ENCODE measurements at places on chromosomes 16 and 17.
A peak's percentile ranks its signal among the peaks of the same experiment; 100 is the strongest.

DNA sequence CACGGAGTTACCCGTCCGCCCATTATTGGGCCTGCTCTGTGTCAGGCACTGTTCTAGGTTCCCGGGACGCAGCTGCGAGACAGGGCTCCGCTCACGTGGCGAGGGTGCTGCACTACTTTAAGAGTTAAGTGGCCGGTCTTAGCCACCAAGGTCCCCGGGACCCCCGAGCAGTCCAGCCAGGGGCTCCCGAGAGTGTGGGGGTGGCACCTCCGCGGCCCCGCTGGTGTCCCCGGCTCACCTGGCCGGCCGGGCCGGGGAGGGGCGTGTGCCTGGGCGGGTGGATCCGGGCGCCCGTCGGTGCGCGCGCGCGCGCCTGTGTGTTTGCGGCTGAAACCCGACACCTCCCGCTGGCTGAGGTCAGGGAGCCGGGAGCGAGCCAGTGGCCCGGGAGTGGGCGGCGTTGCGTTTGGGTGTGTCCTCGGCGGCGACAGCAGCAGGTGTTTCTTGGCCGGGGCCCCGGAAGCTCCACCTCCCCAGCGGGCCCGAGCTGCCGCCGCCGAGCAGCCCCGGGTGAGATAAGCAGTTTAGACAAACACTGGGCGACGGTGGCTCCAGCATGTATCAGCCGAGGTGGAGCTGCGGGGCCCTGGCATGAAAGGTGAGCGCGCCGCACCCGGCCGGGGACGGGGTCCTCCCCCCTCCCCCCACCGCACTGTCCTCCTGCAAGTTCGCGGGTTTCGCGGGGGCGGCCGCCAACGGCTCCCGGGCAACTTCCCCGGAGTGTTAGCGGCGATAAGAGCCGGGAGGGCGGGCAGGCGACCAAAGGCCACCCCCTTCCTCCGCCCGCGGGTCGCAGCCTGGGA, at the start of gene GSE1:
TSS of gene GSE1 (plus strand) at position 522 of the 803 bp plus-strand sequence. CDS start at position 592, 70 bp downstream.
- DNase-seq: peak; percentile 63

DNA sequence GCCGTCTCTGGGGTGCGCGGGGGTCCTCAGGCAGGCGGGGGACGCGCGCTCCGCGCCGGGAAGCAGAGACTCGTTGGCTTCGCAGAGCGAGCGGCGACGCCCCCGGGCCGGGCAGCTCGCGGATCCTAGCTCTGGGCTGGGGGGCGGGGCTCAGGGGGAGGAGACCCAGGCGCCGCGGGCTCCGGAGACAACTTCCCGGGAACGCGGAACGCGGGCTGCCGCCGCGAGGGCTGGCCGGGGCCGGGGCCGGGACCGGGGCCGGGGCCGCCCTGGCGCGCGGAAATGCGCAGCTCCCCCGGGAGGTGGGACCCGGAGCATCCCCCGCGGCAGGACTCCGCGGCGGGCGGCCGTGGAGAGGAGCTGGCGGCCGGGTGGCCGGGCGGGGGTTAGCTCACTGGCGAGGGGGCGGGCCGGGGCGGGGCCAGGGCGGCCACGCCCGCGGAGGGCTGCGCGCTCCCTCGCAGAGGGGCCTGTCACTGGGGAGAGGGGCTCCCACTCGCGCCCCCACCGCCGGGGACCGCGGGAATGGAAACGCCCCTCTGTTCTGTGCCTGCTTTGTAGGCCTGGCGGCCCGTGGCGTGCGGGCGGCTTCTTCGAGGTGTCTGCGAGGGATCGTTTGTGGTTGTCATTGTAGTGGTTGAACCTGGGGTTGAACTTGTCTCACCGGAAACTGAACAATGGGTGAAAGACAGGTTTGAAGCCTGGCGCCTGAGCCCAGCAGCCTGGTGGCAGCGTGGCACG, at the start of gene GAS7:
TSS of gene GAS7 (minus strand) at position 98 of the 741 bp plus-strand sequence.
- DNase-seq: peak; percentile 71

DNA sequence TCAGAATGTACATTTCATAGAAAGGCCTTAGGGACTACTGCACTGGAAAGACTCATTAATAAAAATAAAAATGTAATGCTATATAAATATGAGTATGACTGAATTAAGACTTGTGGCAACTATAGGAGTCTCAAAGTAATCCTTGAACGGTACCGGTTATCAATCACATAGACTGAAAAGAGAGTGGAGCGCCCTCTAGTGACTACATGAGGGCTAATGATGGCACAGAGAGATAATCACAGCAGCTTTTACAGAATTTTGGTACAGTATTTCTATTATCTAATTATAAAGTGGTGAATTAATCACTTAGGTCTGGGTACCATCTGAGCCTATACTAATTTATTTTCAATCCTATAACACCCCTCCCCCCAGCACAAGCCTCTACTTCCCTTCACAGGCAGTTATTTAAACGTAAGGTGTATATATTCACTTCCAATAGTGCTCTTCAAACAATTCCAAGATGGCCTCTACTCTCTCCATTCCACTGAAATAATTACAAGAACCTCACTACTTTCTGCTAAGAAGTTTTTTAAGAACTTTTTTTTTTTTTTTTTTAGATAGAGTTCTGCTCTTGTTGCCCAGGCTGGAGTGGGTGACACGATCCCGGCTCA, 40.7 kb upstream of the ANKFY1 start:
- peak; percentile 66 for DNase-seq

- no peak for DNase-seq
Measured at GRCh38 chr16:81431554-81432353, 12.9 kb upstream of the CMIP start.

DNA sequence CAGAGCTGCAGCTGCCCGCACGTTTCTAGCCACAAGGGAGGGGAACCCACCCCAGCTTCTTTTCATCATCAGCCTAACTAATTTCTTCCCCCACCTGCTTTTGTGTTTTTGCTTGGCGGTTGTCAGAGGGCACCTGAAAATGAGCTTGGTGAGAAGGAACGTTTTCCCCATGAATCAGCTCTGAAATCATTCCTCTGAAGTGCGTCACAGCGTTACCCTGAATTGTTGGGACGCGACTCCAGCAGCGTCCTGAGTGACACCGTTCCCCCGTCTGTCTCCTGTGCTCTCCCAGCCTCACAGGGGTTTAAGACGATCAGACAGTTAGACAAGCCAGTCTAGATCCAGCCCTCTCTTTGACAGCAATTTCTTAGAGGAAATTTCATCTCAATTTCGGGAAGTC, 722.9 kb upstream of the EEF2KMT start:
- DNase-seq: no peak

DNA sequence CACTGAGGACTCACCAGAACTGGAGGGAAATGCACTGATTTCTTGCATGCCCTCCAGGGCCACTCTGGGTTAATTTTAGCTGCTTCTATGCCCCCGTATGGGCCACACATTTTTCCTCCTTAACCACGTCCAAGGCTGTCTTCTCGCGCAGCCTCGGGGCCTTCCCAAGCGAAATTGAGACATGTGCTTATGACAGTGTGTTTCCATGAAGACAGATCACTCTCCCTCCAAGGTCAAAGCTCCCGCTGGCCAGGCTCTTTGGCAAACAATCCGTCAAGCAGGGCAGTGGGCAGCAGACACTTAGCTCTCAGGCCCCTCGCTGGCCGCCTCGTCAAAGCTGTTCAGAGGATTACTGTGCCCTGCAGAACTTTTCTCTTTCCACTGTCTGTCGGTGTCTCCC, 243.0 kb upstream of the N4BP1 start:
- DNase-seq: no peak

GRCh38 chr17:81428948-81429774, 33.9 kb downstream of the BAHCC1 start:
- DNase-seq: no peak

GRCh38 chr17:75847614-75848522, 3.7 kb upstream of the UNC13D start:
- DNase-seq: no peak

GRCh38 chr17:80372456-80372855, 42.5 kb upstream of the ENDOV start:
- no peak for DNase-seq

- no peak for DNase-seq
Measured at GRCh38 chr17:39935909-39936308, 8.4 kb downstream of the LRRC3C start.

DNA sequence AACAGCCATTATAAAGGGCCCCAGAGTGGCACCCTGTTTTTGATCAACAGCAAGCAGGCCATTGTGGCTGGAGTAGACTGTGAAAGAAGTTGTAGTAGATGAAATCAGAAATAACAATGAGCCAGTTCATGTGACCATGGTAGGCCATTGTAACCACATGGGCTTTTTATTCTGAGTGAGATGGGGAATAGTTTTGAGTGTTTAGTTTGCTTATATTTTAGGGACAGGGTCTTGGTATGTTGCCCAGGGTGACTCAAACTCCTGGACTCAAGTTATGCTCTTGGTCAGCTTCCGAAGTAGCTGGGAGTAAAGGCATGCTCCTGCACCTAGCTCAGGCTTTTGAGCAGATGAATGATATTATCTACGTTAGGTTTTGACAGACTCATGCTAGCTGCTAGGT, 12.0 kb downstream of the CBFB start:
- DNase-seq: no peak

DNA sequence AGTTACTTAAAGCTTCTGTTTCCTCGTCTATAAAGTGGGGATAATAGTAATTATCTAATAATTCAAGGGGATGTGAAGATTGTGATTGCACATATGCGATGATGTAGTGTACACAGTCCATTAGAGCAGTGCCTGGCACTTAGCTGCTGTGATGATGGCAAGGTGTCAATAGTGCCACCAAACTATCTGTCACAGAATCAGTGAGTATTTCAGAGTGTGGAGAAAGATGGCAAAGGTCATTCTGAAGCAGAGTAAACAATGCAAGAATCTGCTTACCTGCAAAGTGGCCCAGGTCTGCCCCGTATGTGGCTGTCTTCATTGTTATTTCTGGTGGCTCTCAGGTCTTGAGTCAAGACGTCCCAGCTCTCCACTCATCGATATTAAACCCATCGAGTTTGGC, 15.1 kb downstream of the SYT17 start:
- no peak for DNase-seq

- no peak for DNase-seq
Measured at GRCh38 chr16:58831386-58831785, 97.3 kb upstream of the GOT2 start.

DNA sequence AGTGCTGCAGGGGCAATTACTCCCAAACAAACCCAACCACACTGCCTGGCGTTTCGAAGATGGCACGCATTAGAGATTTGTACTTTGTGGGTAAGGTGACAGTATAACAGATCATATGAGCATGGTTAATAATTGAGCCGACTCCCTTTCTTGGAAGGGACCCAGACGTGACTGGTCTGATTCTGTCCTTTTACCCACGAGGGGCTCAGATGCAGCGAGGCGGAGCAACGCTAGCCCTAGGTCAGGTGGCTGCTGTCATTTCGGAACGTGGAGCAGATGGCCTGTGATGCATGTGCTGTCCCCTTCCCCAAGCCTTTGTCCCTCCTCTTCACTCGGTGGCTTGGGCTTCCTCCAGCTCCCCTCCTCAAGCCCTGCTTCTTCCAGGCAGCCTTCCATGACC, 84.2 kb downstream of the SNX29 start:
- no peak for DNase-seq

DNA sequence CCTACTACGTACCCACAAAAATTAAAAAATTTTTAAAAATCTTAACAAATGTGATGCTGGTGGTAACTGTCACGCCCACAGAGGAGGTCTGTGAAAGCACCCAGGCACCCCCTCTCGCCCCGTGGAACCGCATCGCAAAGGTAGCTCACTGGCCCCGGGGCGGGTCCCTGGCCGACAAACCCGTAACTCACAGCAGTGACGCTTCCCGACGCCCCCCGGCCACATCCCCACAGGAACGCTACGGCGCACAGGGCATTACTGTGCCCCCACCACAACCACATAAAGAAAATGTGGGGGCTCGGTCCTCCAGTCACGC, 366 bp downstream of the ANKS3 start:
- DNase-seq: no peak

DNA sequence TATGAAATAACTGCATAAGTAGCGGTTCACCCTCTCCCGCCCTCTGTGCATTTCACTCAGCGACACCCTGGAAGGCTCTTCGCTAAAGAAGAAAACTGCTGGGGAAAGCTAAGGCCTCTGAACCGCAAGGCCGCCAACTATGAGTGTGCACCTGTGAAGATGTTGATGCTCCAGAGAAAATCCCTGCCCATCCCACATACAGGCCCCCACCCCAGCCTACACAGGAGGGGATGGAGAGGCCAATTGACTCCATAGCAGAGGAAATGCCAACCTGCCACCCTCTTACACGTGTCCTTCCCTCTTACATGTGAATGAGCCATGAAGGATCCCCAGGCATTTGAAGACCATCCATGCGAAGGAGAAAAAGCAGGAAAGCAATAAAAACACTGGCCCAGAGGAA, 104.8 kb downstream of the MGAT5B start:
- DNase-seq: no peak

- no peak for DNase-seq
Measured at GRCh38 chr16:52912565-52913173, 140.0 kb downstream of the CHD9NB start.

- DNase-seq: no peak
Measured at GRCh38 chr16:411576-412265, 10.0 kb downstream of the DECR2 start.

GRCh38 chr16:88331989-88332920, 50.5 kb upstream of the ZNF469 start:
- DNase-seq: no peak

GRCh38 chr16:48126801-48127644, 28.8 kb downstream of the ABCC12 start:
- DNase-seq: no peak

DNA sequence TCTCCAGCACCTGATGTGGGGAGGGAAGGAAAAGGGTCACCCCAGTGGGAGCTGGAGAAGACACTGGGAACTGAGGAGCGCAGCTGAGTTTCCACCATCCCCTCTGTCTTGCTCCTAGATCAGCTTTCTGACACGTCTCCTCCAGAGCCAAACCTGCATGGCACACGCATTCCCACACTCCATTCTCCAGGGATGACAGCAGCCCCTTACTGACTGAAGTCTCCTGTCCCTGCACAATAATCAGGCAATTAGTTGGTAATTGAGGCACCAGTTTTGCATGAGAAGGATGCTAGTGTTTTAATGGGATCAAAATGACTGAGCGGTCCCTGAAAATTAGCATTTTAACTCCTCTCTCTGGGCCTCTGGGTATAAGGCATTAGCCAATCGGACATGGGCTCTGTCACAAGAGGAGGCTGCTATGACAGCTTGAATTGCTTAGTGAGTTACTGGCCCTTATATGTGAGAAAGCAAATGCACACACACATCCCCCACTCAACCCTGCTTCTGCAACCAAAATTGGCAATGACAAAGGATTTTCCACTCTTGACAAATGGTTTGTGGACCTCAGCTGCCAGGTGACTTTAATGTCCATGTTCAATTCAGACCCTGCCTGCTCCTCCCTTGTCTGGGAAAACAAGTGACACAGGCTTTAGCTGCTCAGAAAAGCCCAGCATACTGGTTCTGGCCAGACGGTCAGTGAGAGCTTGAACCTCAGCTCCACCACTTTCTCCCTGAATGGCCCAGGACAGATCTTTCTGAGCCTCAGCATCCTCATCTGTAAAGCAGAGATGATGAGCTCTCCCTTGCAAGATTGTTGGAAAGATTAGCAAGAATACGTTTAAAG, 57.2 kb upstream of the SREBF1 start:
- no peak for DNase-seq

DNA sequence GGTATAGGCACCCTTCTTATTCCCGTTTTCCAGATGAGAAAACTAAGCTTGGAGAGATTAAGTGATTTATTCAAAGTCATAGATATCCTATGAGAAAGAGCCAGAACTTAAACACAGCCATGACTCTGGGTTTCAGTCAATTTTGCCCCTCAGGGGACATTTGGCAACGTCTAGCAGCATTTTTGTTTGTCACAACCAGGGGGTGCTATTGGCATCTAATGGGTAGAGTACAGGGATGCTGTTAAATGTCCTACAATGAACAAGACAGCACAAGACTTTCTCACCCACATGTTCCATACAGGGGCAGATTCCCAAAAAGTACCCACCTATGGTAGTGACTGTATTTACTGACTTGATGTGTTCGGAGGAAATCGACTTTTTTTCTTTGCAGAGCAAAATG, 4.8 kb upstream of the SHISA9 start:
- no peak for DNase-seq
